Stimulated activated CD4-positive, alpha-beta T cell treated with anti-CD3 and anti-CD28 coated beads, Interleukin-1b, Interleukin-23, amount 100 ng/mL, for 24 hours (primary cell): ENCODE measurements at places on chromosomes 6 and 20.

DNA sequence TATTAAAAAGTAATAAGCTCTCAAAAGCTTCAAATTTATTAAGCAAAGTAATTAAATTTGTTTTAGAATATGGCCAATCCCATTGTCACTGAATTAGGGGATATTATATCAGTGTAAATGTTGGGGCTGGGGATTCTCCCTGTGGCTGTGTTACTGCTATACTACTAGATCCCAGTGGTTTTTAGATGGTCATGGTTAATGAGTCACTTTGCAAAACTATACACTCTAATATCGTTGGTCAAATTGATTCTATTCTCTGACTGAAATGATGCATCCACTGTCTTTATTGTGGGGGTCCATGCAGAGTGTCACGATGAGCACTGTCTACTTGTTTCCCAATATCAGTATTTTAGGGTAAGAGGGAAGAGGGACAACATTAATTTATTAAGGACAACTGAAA is 336.9 kb upstream of the PREP start:
- DNase-seq, result no peak

DNA sequence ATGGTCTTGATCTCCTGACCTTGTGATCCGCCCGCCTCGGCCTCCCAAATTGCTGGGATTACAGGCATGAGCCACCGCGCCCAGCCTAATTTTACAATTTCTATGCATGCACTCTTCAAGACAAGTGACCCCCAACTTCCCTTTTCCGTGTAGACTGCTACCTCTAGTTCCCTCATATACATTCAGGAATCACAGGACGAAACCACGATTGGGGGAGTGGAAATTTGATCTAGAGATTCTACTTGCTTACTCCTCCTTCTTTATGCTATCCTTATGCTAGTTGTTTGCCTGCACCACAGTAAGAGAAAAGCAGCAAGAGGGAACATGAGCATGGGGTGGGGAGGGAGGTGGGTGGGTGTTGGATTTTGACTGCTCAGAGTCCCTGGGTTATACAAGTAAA is 34.9 kb downstream of the OSTM1 start:
- DNase-seq, result no peak

DNA sequence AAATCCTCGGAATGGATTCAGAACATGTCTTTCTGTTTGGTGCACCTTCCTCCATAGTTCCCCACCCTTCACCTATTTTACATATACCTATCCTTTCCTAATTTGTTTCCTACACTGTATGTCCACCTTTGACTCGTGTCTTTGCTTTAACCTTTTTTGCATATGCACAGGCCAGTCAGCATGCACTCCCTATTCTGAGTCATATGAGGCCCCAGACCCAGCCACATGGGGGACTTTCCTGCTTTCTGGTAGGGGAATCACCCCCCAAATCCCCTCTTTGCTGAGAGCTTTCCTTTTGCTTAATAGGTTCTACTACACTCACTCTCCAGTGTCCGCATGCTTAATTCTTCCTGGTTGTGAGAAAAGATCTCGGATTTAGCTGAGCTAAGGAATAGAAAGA is 393.8 kb upstream of the IMPG1 start:
- no peak for DNase-seq

- no peak for DNase-seq
These were observed 159.5 kb upstream of the MANEA start for GRCh38 chr6:95417856-95418255.

- no peak for DNase-seq
These were observed 21.8 kb upstream of the AMD1 start for GRCh38 chr6:110852773-110853172.

DNA sequence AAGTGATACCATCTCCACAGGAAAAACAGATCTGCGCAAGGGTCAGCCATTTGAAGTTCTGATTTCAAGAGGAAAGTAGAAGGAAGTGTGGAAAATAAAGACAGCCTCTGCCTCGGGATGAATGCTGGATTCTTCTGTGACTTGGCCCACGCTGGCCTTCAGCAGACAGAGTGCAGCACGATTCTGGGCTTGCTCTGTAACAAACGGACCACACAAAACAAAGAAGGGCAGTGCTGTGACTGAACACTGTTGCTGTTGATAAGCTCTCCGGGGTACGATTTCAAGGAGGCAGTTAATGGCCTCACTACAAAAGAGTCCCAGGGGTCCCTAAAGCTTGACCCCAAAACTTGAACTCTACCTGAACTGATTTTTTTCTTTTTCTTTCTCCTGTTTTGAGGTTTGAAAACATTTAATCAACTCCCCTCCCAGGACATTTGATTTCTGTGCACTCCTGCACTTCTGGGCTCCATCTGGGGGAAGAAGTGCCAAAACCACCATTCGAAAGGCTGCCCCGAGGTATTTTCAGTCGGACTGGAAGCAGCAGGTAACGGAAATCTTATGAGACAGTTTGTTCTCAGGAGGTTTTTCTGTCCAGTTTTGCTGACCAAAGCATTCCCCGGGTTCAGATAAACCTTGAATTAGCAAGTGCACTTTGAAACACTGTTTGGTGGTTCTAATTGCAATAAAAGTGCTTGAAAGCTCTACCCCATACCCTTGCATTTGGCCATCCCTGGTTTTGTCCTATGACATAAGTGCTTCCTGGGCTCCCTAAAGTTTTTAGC is 189.6 kb downstream of the MYLK4 start:
- DNase-seq, result no peak

- no peak for DNase-seq
These were observed 105.1 kb upstream of the HCRTR2 start for GRCh38 chr6:55069132-55069781.

DNA sequence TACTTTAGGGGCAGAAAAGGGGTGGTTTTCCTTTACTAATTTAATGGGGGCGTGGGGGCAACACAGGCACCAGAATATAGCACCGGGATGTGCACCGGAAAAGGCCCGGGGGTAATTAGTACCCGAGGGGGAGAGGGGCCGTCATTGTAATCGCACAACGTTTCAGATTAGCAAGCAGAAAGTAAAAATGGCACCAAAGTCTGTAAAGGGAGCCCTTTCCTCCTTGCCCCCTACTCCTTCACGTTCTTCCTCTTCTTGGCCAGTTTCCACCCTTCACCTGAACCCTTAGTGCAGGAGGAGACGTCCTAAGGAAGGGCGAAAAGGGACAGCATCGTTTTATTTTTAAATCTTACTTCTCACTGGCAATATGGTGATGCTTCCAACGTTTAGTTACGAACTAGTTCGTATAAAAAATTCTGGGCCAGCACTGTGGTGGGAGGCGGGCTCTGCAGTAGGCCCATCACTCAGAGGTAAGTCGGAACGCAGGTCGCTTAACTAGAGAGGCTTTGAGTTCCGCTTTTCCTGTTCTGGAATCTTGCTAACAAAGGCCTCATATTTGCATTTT is 742 bp upstream of the CEP85L start:
- DNase-seq, result no peak

DNA sequence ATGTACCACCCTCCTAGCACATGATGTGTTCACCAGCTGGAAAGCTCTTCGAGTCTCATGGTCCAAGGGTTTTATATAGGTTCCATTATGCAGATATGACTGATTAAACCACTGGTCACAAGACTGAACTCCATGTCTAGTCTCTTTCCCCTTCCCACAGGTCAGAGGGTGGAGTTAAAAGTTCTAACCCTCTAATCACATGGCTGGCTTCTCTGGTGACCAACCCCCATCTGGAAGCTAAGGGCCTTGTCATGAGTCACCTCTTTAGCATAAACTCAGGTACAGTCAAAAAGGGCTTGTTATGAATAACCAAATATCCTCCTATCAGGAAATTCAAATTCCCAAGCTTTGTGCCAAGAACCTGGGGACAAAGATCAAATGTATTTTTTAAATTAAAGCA is 52.0 kb upstream of the KLHL31 start:
- DNase-seq, result no peak

DNA sequence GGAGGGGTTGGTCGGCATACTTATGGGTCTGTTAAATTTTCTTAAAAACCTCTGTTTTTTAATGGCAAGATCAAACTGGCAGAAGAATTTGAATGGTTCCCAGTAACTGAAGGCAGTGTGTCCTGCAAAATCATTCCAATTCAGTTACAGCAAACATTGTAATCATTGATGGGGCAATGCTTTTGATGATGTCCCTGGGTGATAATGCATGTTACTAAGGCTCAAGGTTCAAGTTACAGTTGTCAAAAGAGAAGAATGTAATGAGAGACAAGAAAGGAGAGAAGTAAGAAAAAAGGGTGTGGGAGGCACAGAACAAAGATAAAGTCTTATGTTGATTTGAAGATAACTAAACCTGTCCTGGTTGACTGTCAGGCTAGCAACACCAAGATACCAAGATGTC is 54.9 kb downstream of the CEP162 start:
- no peak for DNase-seq

DNA sequence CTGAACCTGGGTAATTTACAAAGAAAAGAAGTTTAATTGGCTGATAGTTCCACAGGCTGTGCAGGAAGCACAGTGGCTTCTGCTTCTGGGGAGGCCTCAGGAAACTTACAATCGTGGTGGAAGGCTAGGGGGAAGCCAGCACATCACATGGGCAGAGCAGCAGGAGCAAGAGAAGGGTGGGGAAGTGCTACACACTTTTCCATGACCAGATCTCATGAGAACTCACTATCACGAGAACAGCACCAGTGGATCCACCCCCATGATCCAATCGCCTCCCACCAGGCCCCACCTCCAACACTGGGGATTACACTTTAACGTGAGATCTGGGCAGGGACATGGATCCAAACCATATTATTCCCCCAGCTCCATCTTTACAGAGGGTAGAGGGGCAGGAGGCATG is 166.4 kb downstream of the NFATC2 start:
- DNase-seq, result no peak

GRCh38 chr6:13733178-13733887 is 21.7 kb upstream of the RANBP9 start:
- no peak for DNase-seq

DNA sequence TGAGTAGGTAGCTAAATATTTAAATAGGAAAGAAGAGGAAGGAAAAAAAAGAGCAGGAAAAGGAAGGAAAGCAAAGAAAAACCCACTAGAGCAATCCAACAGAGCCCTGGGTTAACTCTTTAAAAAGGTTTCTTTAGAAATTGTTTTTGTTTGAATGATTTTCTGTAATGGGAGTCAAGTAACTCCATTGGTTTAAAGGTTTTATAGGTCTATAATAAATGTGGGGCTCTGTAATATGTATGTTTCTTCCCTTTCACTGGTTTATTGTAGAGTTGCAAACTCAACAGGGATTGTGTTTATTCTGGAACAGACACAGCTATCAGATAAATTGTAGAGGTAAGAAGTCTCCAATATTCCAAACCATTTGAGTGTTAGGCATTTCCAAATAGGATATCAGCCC is 10.9 kb downstream of the PLEKHG1 start:
- no peak for DNase-seq
